GM12865 (cell line): ENCODE measurements at places on chromosomes 12 and 14.
A peak's percentile ranks its signal among the peaks of the same experiment; 100 is the strongest.

GRCh38 chr12:63917864-63918799, 73.6 kb downstream of the SRGAP1 start:
- DNase-seq: peak; percentile 66

GRCh38 chr12:116542345-116542956, 16.7 kb upstream of the MAP1LC3B2 start:
- DNase-seq: no peak

DNA sequence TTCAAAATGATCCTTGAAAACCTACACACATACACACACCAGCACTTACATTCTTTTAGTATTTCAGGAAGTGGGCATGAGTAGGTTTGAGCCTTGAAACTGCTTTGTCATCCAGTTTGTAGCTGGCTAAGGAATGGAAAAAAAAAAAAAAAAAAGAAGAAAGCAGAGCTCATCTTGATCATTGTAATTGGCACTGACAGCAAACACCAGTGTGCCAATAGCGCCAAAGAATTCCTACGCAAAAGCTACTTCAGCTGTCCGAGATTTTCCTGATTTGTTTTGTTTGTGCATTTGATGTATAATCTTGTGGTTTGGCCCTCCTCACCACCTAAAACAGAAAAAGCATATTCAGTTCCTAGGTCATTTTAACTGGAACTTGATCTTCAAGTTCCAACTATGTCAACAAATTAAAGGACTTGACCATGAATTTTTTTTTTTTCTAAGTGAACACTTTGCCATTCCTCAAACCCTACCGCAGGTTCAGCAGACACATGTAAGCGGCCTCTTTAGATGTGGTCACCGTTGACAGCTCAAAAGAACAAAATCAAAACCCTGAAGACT, 57.3 kb downstream of the FLRT2 start:
- DNase-seq: no peak

DNA sequence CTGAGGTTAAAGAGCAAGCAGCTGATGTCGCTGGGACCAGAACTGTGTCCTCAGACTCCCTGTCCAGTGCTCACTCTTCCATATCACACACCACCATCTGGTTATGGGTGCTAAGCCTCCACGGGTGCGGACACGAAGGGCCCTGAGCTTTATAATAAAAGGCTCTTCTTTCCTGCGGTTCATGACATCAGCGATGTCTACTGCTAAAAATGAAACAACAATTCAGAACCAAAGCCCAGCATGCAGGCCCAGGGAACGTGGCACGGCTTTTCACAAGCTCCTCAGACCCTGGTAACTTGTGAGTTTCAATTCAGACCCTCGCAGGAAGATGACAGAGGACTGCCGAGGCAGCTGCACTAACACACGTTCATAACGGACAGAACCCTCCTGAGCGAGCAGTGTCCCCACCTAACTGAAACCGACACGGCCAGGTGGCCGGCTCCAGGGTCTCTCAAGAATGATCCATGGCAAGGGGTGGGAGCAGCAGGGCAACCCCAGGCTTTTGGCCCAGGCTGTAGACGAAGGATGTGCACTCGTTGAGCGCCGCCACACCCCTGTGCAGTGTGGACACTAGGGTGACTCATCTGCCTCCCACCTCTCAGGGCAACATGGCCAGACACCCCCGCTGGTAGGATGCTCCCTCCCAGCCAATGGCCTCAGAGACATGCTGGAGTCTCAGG, 180.3 kb downstream of the CALM1 start:
- no peak for DNase-seq

DNA sequence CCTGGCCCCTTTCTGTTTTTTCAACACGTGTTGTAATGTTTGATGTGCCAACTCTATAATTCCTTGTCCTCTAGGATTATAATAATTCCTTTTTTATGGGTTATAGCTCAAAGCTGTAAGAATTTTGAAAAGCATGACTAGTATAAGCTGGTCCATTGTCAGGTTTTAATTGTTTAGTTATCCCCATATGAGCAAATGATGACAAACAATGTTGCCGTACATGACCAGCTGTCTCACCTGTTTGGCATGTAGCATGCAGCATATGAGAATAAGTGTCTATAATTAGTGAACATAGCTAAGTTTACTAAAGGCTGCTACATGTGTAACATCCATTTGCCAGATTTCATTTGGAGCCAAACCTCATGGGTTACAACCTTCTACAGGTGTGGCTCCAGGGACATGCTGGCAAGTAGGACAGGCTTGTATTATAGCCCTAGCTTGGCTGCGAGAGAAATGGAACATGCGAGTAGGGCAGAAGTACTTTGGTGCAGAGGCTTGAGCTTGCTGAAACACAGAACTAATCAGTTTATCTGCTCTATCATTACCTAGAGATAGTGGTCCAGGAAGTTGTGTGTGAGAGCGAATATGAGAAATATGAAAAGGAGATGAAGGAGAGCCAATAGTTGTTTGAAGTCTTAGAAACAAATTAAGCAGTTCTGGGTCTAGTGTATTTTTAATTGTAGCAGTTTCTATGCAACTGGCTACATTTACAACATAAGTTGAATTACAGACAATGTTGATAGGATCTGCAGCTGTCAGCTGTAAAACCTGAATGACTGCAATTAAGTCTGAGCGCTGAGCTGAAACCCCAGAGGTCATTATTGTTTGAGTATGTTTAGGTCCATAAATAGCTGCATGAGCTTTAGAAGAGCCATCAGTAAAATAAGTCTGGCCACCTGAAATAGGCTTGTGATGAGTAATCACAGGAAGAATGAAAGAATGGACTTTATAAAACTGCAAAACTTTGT, 22.6 kb upstream of the MAPKAPK5 start:
- no peak for DNase-seq

GRCh38 chr14:68784226-68784910, 8.5 kb downstream of the ZFP36L1 start:
- peak; percentile 53 for DNase-seq

DNA sequence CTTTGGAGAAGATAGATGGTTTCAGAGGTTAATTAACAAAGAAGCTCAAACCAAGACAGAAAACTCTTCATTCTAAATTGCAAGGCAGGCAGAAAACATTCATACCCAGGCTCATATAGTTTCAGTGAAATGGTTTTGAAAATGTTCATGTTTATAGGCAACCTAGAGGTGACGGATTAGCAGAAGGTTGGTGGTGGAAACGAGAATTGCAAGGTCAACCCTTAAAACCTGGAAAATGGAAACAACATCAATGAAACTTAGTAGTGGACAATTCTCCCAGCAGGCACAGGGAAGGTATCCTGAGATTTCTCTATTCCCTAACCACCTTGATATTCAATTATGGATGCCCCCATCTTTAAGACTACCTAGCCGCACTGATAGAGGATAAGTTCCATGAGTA, 965 bp downstream of the CD163 start:
- DNase-seq: no peak
